Stimulated activated CD4-positive, alpha-beta T cell treated with anti-CD3 and anti-CD28 coated beads, TNF-alpha, amount 100 ng/mL, for 24 hours (primary cell): ENCODE measurements at places on chromosomes 1 and 21.

- DNase-seq = no peak
These were observed 17.9 kb upstream of the KANK4 start for GRCh38 chr1:62336995-62337705.

DNA sequence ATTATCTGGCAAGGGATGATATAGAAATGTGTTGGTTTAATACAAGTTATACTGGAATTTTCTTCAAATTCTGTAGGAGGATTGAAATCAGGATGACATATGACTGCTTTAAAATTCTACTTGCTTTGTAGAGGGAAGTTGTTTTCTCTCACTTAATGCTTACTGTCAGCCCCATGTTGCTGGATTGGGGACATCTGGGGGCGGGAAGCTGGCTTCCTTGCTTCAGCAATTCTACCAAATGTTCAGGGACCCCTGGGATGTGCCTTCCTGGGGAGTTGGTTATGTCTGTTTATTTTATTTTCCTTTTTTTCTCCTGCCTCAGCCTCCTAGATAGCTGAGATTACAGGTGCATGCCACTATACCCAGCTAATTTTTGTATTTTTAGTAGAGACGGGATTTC is 63.5 kb downstream of the CNIH3 start:
- no peak for DNase-seq

DNA sequence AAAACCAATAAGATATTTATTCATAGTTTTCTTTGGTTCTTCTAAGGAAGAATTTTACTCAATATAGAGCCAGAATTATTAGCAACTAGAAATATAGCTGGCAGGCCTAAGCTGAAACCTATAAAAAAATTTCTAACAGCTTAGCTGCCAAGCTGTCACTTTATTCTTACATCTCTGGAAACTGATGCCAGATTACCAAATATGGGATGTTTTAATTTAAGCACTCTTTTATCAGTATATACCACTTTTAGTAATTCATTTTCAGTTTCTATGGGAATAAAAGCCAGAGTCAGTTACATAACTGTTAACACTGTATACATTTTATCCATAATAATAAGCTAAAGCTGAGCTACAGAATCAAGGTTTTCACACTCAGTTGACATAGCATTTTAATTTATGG is 68.7 kb upstream of the MPC2 start:
- DNase-seq = no peak

GRCh38 chr1:17907999-17908398 is 152.9 kb downstream of the ACTL8 start:
- no peak for DNase-seq

DNA sequence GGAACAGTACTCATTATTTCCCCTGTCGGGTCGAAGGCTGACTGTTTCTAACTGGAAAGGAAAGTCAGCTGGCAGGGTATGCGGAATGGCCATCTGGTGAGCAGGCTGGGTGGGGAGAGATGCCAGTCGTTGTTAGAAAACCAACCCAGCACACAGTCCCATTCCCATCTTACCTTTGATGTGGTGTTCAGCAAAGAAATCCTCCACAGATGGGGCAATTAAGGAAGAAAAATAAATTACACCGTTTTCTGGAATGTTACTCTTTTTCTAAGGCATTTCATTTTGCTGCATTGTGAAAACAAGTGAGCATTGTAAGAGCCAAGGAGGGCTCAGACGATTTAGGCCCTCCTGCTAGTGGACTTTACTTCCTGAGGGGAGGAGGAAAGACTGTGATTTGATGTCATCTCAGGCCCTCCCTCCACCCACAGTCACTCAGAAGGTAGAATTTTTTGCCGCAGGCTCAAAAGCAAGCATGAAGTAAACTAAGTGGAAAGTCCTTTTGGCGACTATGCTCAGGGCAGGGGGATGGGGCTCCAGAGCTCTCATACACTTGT is at the start of gene SLC16A4:
Gene SLC16A4, minus strand, starts transcription at position 335 of the 554 bp plus-strand sequence. CDS start 1,703 bp downstream, outside the sequence.
- no peak for DNase-seq

DNA sequence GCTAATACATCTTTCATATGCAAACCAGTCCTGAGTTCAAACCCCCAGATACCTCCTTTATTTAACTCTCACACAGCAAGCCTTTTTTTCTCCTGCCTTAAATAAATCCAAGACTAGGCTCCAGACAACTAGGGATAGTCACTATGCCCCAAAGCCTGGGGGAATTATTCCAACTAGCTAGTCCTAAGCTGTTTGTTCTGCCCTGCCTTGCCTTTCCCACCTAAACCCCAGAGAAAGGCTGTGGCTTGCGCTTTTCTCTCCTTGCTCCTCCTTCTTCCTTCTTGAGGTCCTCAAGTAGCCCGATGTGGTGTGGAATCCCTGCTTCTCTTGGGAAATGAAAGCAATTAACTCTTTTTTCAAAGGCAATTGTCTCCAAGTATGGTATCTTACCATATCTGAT is 31.8 kb downstream of the C1orf87 start:
- DNase-seq = no peak

- peak; percentile 27 for DNase-seq
These were observed at the start of gene FMO5 for GRCh38 chr1:147225193-147225730. Gene FMO5, minus strand, starts transcription at chr1:147225339. Its CDS starts 310 bp downstream, at chr1:147225029.

GRCh38 chr1:163381487-163382184 is 59.9 kb downstream of the NUF2 start:
- DNase-seq = no peak

GRCh38 chr1:227093309-227093708 is 153.2 kb downstream of the COQ8A start:
- no peak for DNase-seq

DNA sequence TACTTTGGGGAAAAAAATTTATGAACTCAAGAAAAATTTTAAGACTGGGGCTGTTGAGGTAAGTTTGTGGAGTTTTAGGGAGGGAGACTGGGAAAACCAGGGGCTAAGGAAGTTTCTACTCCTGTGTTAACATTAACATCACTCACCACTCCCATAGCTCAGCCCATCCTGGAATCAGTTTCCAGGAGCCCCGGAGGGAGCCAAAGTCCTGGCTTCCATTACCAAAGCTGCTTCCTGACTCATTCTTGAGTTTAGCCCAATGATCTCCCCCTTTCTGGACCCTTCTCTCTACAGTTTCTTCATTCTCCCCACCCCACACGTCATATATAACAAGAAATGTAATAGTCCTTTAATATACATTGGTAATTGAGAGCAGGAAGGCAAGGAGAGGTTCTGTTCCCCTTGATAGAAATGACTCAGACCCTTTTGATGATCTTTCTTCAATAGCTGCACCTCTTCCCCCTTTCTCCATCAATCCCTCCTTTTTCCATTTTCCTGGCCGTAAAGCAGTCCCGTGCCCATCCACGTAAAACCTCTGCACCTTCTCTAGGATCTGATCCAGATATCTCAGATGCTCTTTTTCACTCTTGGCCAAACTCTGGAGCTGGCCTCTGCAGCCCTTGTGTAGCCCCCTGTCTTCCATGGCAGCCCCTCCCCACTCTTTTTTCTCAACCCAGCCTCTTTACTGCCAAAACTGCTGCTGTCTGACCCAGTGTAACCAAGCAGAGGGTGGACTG is 4.6 kb upstream of the PIAS3 start:
- DNase-seq = no peak

DNA sequence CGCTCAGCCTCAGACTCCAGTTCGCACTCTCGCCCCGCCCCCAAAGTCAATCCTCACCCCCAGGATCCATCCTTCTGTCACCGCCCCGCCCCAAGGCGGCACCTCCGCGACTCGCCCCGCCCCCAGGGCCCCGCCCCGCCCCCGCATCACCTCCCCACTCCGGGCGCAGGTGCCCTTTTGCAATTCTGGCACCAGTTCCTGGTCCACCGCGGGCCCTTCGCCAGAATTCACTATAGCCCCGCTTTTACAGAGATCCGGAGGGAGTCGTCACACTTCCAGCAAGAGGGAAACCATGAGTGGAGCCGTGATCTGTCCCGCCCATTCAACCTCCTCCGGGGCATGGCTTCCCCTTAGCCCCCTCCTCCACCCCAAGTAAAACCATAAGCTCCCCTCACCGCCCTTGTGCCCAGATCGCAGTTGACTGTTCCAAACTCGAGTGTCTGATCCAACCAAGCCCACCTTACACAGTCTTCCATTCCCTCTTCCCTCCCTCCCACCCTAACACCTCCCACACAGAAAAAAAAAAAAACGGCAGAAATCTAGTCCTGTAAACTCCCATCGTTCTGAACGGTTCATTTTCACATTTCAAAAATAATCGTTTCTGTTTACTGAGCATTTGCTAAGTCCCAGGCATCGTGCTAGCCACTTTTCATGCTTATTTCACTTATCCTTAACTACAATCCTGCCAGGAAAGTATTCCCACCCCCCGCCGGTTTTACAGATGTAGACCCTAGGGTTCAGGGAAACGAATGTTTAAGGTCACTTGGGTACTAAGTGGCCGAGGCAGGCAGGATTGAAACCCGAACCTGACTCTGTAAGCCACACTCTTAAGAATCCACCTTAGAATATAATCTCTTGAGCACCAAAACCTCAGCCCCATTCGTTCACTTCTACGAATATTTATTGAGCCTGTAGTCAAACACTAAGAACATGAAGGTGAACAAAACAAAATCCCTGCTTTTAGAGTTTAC is 1.3 kb upstream of the DNAJC16 start:
- DNase-seq = no peak

DNA sequence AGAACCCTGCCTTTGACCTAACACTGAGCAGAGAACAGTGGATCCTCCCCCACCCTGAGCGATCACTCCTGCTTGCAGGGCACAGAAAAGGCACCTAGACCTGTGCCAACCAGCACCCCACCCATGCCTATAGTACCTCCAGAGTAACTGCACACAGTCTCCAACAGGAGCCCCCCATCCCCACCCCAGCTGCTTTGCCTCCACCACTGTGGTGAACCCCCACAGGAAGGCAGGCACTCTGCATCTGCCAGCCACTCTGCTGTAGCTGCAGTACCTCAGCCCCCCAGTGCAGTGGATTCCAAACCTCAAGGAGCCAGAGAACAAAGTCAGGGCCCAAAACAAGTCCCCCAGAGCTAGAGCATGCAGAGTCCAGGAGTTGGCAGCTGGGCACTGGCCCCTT is 10.7 kb downstream of the SPATC1L start:
- no peak for DNase-seq

DNA sequence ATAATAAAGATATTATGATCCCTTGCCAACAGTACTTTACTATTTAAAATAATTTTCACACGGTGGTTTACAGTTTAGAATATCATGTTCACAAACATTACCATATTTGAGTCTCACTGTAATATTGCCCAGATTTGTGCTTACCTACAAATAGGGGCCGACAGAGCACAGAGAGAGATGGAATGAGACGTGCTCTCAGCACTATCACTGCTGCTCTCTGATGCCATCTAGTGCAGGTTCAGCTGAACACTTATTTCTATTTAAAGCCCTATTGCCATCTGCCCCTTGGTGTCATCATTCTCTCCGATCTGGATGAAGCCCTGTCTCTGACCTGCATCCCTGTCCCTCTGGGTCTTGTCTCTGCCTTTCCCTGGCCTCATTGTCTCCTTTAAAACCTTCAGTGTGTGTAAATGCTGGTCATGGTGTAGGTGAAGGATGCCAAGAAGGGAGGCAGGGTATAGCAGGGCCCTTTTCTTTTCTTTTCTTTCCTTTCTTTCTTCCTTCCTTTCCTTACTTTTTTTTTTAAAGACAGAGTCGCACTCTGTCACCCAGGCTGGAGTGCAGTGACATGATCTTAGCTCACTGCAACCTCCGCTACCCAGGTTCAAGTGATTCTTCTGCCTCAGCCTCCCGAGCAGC is 6.9 kb upstream of the GPATCH4 start:
- no peak for DNase-seq

DNA sequence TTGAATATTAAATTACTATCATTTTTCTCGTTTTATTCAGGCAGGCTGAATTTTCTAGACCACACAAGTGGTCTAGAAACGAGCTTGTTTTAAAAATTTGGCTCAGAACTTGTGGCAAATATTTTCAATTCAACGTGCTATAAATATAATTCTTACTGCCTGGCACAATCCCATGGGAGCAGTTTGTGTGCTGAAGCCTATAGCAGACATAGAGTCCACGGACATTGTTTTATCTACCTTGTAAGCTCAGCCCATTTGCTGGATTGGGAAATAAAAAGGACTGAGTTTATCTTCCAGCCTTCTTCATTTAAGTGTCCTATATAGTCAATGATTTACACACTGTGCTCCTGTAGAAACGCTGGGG is 103.4 kb downstream of the ZBTB18 start:
- DNase-seq = no peak

DNA sequence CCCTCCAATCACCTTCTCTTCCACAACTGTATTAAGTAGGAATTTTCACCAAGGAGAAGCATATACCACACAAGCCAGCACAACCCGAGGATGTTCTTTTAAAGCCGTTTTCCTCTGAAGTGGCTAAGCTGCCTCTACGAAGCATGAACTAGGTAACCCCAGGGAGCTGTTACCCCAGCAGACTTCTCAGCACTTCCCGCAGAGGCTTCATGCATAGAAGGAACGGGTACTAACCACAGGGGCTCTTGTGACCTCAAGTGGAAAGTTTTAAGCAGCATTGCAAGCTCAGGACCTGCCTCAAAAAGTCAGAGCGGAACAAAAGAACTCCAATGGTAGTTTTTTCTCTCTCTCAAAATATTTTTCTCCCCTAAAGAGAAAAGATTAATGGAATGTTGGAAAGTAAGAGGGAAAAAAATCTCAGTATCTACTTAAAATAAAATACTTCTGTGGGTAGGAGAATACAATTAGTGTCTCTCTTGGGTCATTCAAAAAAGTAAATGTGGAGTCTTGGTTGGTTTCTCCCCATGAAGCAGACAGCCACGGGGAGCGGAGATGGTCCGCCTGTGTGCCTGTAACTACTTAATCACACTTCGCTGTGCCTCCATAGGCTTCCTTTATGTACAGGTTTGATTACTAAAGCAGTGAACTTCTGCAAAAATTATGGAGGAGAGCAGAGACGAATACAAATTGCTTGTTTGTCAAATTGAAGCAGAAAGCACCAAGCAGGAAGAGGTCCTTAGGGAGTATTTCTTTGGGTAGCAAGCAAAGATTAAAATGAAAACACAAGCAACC is 40.9 kb downstream of the STX6 start:
- peak; percentile 30 for DNase-seq

- no peak for DNase-seq
These were observed 150.2 kb downstream of the CAMTA1 start for GRCh38 chr1:6935361-6935883.

- DNase-seq = no peak
These were observed 154.9 kb downstream of the PAPPA2 start for GRCh38 chr1:176617881-176618280.

DNA sequence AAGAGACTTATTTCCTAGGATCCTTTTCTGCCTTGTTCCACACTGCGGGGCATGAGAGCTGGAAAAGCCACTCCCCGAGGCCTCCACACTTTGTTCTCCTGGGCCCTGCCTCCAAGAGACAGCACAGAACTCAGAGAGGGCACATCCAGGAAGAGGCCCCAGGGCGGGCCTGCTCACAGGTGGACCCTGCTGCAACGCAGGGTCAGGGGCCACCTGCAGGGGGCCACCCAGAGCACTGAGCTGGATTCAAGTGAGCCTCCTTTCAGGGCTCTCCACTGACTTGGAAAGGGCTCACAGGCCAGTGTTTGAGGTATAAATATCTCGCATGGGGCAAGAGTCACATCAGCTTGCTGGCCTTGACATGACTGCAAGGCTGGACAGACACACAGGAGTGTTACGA is 4.8 kb downstream of the RGS16 start:
- no peak for DNase-seq

- no peak for DNase-seq
These were observed 18.2 kb upstream of the LAMTOR5 start for GRCh38 chr1:110425612-110426152.

GRCh38 chr1:21939650-21940374 is 2.7 kb upstream of the HSPG2 start:
- DNase-seq = no peak
